Omental fat pad (tissue), 4 donors: ENCODE measurements at places on chromosomes 7 and 10. TPM values are rescaled to one million over a fixed set of nuclear protein-coding genes. Genes with fewer than 3 reads are reported as not detected.

GRCh38 chr10:70324339-70324861, 40.6 kb upstream of the NPFFR1 start:
- DNase-seq, result no peak

SPDYE2B gene
- total RNA-seq, result not detected

DNA sequence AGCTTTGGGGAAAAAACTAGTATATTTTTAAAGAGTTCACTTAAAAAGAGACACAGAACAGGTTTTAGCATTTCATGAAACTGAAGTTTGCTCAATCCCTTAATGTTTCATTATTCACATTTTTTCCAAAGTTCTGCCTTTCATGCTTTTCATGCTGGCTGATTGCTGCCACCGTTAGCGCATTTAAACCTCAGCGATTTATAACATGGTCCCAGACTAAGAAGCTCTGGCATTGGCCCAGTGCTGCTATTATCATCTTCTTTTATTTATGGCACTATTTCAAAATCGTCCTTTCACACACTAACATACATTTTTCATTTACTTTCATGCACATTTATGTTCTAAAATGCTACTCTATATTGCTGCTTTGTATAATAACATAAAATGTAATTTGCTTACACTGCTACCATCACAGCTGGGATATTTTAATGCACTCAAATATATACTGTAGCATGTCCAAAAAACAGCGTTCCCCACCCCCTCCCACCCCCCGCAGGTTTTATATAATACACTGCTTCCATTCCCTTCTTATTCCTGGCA, 141.9 kb downstream of the MPP7 start:
- DNase-seq, result no peak

DNA sequence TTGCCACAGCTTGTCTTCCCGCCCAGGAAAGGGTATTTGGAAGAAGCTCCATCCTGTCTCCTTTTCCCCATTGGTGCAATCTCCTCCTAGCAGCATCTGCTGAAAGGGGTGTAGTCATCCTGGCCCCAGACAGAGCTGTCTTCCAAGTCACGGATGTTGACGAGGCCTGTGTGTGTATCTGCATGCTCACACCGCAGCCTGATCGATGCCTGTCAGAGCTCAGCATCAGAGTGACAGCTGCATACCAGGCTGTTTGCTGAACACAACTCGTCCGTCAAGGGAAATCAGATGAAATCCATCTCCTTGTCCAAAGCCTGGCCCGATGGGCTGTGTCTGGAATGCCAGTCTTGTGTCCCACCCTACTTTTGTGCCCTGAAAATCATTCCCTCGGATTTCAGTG, 21.2 kb upstream of the LRRC4 start:
- no peak for DNase-seq

DNA sequence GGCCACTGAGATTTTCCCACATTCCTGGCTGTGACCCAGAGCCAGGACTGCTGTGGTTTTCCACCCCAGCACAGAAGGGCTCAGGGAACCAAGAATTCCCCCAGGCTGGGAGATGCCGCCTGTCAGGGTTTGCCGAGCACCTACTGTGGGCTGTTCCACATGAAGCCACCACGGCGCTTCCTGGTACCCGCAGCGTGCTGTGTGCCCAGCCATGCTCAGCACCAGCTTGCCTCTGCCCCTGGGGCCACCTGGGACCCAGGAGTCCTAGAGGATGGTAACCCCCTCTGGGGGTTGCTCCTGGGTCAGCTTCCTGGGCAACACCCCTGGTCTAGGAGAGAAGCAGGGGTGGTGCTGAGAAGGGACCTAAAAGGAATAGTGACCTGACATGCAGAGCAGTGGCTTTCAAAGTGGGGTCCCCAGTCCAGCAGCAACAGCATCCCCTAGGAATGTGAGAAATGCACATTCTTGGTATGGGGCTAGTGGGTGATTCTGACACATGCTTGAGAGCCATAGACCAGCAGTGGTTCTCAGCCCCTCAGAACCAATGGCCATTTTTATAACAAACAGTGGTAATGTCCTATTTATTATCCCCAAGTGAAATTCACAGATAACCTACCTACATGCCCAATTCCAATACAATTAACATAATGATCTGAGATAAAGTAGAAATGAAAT, 53.4 kb downstream of the TSPAN15 start:
- no peak for DNase-seq
